Inflammatory macrophage (primary cell): ENCODE measurements at places on chromosomes 1 and 21.

DNA sequence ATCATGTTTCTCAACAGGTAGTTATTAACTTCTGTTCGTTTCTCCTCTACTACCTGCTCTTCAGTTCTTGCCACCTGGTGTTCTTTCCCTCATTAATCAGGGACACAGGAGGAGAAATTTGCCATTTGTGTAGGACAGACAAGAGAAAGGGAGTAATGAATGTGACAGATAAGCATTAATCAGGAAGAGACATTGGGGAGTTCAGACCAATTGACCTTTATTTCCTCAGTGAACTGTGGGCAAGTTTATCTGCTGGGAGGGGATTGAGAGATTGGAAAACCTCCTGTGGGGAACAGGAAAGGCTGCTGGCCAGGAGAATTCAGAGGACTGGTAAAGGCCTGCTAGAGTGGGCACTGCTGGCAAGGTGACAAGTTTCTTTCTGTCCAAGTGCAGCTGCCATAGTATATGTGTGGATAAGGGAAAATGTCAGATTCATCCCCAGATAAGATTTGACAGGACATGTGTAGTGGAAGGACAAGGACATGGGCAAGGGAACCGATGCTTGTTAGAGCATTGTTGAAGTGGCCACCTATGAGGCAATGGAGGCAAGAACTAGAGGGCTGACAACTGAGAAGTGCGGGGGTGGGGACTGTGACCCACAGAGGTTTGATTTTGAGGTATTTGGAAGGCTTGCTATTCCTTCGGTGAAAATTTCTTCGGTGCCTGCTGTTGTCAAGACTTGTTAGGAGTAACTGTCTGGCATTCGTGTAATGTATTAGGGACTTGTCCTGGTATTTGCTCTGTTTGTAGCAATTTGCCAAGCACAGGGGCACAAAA lies 12.6 kb downstream of the SZT2 start:
- no peak for DNase-seq

DNA sequence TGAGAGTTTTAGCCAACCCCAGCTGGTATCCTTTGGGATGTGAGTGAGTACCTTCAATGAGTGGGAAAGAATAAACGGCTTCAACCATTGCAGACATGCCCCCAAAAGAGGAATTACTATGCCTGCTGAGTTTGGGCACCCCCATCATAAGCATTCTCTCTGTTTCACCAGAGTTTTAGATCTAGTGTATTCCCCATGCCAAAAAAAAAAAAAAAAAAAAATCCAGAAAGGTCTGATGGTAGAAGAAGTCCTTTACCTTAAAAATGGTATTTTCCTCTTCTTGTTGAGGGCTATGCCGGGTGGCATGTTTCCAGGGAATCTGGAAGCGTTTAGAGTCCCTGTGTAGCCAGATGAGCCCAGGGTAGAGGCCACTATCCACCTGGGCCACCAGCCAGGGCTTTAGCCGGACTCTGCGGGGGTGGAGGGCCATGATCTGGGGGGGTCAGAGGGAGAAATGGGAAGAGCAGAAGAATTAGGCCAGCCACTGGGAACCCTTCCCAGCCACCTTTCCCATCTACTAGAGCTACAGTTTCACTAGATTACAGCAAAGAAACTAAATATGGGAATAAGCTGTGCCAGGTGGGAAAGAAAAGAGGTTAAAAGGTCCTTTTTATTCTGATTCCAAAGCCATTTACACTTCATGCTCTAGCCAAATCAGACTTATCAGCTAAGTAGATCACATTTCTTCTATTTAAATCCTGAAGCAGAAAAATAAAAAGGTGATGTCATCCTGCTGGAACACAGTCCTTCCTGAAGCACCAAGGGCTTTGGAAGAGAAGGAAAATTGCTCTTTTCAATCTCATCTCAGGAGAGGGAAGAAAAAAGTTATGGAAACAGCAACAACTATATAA lies 4.7 kb downstream of the IRF6 start:
- DNase-seq: no peak

DNA sequence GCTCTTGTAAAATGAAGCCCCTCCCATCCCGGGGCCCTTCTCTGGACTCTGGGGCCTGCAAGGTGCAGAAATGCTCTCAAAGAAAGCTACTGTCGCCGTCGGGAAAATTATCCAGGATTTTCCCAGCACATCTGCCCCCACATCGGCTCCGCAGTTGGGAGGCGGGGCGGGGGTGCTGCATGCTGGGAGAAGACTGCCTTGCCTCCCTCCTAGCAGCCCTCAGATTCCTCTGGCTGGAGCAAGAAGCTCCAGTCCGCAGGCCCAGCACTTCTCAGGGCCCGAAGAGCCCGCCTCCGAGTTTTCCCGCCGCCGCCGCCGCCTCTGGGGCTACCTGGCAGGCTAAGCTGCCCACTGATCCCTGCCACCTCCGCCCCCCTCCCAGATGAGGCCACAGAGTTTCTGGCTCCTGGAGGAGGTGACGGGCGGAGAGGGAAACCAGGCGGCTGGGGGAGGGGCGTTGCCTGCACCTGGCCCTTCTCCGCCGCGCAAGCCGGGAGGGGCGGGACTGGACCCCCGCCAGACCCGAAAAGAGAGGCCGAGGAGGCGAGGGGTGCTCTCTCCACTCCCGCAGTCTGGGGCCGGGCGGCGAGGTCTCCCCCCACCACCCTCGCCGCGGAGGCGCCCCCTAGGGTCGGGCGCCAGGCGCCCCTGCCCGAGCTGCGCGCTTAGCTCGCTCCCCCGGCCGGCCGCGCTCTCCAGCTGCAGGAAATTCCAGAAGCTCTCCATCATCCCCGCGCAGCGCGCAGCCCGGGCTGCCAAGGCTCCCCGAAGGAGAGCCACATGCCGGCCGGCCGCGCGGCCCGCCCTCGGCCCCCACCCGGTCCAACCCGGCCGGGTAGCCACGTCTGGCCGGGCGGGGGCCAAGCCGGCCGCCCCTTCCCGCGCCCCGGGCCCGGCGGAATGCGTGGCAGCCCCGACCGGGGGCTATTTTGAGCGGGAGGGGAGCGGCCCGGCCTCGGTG lies 28.8 kb downstream of the AHDC1 start:
- no peak for DNase-seq

DNA sequence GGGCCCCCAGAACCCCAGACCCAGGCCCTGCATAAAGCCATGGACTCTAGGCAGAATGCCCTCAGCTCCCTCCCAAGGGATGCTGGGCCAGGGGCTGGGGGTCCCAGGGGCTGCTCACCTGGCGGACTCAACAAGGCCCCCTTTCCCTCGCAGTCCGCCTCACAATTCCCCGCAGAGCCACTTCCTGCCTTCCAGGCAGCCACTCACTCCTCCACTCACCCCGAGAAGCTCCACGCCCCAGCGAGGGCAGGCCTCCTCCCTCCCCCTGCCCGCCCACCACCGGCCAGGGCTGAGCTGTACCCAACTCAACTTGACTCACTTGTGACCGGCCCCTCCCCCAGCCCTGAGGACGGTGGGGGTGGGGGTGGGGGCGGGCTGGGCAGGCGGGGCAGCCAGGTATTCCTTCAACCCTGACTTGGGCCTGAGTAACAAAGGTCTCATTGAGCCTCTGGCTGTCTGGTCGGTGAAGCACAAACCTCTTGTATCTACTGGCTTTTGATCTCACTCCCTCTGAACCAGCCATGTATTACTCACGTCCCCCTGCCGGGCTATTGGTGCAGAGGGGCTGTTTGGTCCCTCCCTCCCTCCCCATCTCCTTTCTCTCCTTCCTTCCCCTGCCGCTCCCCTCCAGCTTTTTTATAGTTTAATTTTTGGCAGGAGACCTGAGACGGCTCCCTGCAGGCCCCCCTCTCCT lies 5.9 kb downstream of the BLACAT1 start:
- no peak for DNase-seq

DNA sequence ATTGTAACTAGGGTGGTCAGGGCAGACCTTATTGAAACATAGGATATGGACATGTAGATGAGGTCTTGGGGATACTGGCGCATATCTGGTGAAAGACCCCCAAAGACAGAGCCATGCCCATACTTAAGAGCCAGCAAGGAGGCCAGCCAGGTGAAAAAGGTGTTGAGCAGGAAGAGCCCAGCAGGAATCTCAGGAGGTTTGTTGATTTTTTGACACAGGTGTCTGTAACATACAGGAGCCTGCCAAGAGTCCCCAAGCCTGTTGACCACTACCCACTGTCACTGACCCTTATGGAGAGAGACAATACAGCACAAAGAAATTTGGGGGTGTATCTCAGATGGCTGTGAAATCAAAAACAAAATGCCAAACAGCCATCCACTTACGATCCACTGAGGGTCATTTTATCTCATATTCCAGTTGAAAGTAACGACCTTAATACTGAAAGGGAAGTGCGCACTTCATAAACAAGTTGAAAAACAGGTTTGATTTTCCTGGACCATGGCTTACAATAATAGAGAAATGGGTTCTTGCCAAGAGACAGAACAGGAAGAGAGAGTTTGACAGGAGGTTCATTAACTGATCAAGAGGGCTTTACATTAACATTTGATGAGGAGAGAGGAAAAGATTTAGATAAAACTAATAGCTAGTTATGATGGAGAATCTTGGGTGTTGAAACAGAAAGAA lies 163.6 kb downstream of the GLUL start:
- DNase-seq: no peak

DNA sequence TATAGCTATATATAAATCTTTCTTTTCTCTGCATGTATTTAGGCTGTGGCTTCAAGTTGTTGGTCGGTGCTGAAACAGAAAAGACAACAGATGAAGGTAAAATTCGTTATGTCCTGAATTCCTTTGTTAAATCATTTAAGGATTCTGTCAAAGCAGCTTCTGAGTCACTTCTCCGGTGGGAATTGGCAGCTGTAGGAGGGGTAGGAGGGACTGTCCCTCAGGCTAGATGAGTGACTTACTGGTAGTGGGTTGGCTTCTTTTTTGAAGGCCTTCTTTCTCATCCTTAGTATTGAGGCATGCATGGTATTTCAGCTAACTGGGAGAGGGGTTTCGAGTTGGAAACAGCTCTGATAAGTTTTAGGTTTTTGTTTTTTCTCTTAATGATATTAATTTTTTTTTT lies 22.1 kb upstream of the NEXN start:
- no peak for DNase-seq

GRCh38 chr1:89125913-89126580 lies at the start of gene GBP2:
Gene GBP2 (minus strand): TSS chr1:89126114. CDS start chr1:89121966, 4,148 bp downstream.
- DNase-seq: peak; percentile 76

GRCh38 chr1:34721646-34722355 lies 33.0 kb upstream of the GJB5 start:
- no peak for DNase-seq

DNA sequence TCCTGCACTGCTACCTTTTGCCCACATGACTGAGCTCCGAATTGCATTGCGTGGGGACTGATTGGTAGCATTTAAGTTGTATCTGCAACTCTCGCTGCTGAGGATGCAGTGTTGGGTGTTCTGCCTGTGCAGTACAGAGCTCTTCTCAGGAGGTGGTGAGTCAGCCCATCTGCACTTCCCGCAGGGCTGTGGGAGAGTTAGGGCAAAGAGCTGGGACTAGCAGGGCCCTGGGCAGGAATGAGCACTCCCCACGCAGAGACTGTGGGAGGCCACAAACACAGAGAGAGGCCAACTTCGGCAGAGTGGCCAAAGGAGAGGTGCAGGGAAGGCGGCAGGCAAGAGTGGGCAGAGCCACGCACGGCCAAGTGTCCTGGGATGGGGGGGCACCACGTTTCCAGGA lies 244.7 kb downstream of the SIPA1L2 start:
- no peak for DNase-seq

DNA sequence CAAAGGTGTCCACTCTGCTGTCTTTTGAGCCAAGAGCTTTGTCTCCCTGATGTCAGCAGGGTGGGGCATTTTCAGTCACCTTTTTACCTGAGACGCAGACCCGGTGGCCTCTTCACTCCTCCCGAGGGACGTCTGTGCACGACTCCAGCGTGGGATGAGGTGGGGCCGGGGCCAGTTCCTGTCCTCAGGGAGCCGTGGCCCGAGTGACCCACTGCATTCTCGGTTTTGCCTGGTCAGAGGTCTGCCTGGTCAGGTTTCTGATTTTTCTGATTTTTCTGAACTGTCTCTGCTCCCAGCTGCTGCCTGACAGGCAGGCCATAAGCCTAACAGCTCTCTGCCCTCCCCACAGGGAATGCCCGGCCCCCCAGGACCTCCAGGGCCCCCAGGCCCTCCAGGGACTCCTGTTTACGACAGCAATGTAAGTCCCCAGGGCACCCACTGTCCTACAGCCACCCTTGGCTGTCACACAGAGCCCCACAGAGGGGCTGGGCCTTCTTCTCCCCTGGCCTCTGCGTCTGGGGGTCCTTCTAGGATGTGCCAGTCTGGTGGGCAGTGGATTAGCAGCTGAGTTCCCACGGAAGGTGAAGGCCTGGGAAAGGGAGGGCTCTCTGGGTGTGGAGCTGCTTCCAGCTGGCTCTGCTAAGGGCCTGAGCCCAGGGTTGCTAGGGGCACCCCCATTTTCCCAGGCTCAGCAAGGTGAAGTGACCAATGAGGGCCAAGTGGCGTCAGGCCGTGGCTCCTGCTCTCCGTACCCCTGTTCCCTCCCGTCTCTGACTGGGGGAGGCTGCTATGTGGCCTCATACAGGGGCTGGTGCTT lies 45.9 kb downstream of the SLC19A1 start:
- no peak for DNase-seq

GRCh38 chr1:67850611-67851075 lies 17.4 kb upstream of the GNG12 start:
- DNase-seq: peak; percentile 41

- DNase-seq: no peak
Observed at GRCh38 chr1:11845641-11846335, 1.8 kb downstream of the NPPA start.

- no peak for DNase-seq
Observed at GRCh38 chr1:162690672-162691434, 58.6 kb downstream of the DDR2 start.

- no peak for DNase-seq
Observed at GRCh38 chr1:219027146-219027673, 146.5 kb upstream of the LYPLAL1 start.

DNA sequence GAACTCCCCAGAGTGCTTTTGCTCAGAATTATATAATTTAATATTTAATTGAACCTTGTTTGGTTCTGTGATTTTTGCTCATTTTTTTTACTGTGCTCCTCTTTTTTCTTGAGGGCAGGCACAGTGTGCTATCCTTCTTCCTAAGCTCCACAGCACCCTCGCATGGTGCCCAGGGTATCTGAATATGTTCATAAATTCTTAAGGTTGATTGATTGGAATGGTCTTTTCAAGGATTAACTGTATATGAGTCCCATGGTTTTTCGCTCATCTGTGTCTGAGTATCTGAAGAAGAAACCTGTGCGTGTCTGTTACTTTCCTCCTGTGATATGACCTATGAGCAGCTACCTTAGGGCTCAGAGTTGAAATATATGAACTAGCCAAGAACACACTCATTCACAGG lies 393.7 kb downstream of the HLX start:
- no peak for DNase-seq

DNA sequence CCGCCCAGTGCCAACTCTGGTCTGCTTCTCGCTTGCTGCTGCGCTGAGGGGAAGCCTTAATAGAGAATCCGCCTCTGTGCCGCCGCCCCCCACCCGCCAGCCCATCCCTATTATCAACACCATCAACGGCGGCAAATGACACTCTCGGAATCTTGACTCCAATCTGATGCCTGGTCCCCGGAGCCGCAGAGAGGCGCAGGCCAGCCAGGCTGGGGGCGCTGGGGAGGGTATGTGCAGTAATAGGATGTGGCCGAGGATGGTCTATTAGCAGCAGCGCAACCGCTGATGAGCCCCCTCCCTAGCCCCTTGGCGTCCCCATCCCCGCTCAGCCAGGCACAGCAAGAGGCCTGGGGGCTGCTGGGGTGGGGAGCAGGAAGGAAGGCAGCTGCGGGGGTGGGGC lies 15.1 kb upstream of the DMBX1 start:
- no peak for DNase-seq
